Fibroblast of upper back skin (primary cell): ENCODE measurements at places on chromosomes 2 and 18.
A peak's percentile ranks its signal among the peaks of the same experiment; 100 is the strongest.

GRCh38 chr2:74876081-74876886, 42.4 kb downstream of the HK2 start:
- DNase-seq = peak; percentile 57

GRCh38 chr18:59402432-59403090, 43.5 kb upstream of the LMAN1 start:
- DNase-seq = peak; percentile 71

GRCh38 chr18:10051877-10052631, 138.2 kb downstream of the VAPA start:
- no peak for DNase-seq

DNA sequence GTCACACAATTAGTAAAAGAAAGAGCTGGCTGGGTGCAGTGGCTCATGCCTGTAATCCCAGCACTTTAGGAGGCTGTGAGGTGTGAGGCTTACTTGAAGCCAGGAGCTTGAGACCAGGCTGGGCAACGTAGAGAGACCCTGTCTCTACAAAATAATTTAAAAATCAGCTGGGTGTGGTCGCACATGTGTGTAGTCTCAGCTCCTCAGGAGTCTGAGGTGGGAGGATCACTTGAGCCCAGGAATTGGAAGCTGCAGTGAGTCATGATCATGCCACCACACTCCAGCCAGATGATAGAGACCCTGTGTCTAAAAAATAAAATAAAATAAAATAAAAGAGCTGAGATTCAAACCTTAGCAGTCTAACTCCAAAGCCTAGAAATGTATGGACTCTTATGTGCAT, 39.0 kb upstream of the NEDD4L start:
- peak; percentile 45 for DNase-seq

GRCh38 chr2:112949456-112949855, 28.4 kb upstream of the IL36G start:
- no peak for DNase-seq

DNA sequence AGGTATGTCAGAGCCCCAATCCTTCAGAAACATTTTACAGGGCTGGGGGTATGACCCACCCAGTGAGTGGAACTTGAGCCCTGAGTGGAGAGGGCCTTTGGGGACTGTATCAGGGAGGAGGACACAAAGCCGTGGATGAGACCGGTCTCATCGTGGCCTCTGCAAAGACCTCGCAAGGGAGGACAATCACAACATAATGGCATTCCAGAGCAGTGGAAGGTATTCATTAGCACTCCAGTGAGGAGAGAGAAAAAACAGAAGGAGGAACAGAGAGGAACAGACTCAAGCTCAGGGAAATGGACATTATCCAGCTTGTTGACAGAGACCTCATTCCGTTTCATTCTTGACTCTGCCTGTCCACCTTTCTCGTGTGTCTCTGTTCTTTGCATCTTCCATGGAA, 38.8 kb upstream of the CTAGE1 start:
- DNase-seq = no peak

DNA sequence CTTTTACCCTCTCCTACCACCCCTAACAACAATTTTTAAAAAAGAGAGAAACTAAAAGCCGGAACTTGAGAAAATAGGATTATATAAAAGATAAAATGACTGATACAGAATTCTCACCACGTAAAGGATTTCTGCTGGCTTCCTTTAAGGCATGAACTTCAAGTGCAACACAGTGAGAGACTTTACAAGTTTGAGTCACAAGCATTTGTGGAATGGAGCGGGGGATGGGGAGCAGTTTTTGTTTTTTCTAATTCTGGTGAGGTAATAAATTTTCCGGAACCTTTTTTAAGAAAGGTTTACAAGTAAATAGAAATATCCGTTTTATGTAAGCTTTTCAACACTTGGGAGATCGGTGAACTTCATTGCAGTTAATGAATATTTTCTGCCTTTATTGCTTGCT, 1.8 kb upstream of the CDH2 start:
- peak; percentile 71 for DNase-seq

GRCh38 chr2:12709207-12709522, 7.6 kb upstream of the TRIB2 start:
- DNase-seq = no peak

DNA sequence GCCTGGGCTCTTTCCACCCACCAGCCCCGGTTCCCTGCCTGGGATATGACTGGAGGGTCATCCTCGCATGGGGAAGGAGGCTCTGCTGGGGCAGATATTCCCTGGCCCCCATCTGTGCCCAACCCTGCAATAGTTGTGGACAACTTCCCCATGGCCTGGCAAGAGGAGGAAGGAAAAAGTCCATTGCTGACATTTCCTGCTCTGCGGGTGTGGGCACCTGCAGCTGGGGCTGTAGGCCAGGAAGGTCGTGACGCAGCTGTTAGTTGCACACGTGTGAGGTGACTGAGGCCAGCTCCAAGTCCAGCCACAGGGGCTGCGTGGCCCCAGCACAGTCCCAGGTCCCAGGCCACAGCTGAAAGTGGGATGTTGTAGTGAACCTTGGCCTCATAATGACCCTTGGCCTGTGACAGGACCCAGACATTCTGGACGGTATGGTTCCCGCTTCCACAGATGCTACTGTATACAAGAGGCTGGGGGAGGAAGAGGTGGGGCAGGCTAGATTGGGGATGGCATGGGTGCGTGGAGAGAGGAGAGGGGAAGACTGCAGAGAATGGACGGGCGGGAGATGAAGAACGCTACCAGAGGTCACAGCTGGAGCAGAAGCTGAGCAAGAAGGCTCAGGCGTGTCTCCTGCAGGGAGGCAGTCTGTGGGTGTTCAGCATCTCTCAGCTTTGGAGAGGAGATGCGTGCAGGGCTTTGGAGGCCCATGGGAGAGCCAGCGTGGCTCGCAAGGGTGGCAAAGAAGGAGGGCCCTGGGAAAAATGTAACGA, 22.1 kb downstream of the OTOF start:
- DNase-seq = no peak

- DNase-seq = peak; percentile 84
These were observed 48.0 kb downstream of the COA5 start for GRCh38 chr2:98560256-98560771.

- DNase-seq = no peak
These were observed 467.7 kb upstream of the ID2 start for GRCh38 chr2:8214036-8214615.

DNA sequence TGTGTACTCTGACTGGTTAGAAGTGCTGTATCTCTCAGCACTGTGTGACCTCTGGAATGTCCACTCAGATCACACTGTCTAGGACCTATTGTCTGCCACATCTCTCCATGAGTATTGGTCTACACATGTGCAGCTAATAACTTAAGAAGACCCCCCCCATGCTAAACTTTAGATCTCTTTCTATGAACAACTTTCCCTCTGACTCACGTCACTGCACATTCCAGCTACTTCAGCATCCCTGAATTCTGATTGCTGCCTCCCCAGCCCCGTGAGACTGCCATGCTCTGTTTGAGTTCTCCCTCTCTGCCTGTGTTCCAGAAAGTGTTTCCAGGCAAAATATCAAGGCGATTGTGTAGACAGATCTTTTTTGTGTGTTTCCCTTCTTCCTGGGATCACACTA, 41.8 kb downstream of the RAPGEF4 start:
- DNase-seq = peak; percentile 32

DNA sequence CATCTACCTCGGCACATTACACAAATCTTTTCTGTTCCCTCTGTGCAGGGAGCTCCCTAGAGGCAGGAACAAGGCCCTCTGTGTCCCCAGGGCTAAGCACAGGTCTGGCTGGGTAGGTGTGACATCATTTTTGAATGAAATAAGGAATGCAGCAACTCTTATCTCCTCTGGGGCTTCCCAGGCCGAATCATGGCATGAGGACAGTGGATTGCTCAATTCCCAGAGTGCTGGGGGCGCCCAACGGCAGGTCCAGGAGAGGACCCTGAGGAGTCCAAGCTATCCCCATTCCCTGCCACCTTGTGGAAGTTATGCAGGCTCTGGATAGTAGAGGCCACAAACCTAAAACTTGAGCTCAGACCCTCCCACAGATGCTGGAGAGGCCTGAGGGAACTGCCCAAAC, 158.0 kb upstream of the RAB6C start:
- no peak for DNase-seq

DNA sequence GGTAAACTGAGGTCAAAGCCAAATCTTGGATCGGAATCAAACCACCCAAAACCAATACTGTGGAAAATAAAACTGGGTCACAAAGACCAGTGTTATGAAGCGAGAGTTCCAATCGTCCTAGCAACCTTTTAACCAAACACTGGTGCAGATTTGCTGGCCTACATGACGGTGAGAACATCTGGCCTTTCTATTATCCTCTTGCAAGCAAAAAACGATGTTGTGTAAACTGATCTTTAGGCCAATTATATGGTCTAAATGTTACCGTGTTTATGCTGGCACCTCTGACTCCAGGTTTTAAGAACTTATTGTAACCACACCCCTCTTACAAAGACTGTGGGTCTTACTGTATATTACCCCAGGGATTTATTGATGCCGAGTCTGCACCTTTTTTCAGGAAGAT, 145.9 kb downstream of the GFPT1 start:
- DNase-seq = no peak

- DNase-seq = no peak
These were observed 916 bp downstream of the TAF4B start for GRCh38 chr18:26227051-26227670.

DNA sequence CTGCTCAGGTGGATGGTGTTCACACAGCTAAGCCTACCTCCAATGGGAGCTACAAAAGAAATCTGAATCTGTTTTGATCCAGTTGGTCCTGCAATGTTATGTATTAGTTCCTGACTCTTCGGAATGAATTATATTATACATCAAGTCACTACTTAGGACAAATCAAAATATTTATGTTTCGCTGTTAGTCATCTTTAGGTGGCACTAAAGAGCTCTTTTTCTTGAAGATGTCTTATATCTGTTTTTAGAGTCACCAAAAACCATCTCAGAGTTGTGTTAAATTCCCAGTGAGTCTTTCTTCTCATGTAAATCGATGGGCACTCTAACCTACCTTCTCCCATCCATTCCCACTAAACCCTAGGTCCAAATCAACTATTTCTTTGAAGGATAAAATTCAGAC, 2.2 kb downstream of the DNER start:
- no peak for DNase-seq

- peak; percentile 34 for DNase-seq
These were observed 269.7 kb downstream of the ALPK2 start for GRCh38 chr18:58359218-58359617.

DNA sequence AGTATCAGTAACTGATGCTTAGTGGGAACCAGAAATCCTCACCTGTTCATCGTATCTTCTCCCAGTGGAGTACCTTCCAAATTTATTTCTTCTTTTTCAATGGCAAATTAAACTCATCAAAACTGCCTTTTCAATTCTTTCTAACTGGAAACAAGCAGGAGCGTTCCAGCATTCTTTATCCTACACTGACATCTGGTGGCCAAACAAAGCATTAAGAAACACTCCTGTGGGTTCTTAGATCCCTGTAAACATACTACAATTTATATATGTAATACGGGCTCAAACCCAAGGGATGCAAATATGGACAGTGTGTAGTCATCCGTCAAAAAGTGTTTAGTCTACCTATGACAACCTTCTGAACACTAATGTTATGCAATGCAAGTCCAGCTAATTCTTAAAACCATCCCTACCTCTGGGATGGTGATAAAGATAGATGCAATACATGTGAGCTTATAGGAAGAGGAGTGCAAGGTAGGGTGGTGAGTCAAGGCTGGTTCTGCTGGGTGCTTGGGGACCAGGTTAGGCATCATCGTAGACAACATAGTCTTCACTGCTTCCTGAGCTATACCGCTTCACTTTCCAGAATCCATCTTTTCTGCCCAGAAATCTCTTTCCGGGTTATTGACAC, 375.0 kb downstream of the CTNNA2 start:
- peak; percentile 62 for DNase-seq

DNA sequence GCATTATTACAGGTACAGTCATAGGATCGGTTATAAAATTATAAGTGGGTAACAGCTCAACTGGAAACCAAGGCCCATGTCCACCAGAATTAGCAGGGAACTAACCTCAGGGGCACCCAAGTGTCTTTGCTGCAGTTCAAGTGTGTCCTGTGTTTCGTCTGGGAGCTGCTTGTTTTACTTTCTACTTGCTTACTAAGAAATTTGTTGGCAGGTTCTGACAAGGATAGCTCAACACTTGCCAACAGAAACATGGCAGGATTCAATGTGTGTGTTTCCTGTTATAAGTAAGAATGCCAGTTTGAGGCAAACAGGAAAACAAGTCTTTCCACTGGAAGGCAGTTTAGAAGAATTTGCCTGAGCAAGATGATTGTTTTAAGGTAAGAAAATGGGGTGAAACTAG, 104.5 kb downstream of the EPHA4 start:
- no peak for DNase-seq

DNA sequence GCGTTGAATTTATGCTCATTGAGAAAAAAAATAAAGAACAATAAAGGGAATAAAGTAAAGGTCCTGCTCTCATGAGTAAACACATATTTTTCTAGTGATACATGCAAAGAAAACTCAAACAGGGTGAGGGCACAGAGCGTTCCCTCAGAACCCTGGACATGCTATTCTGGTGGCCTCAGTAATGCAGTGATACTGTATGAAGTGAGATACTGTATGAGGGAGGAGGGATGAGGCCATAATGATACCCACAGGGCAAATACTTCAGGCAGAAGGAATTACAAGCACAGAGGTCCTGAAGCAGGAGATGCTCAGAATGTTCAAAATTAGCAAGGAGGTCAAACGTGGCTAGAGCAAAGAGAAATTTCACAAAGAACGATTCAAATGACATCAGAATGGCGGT, 28.4 kb upstream of the RNU4ATAC start:
- no peak for DNase-seq

DNA sequence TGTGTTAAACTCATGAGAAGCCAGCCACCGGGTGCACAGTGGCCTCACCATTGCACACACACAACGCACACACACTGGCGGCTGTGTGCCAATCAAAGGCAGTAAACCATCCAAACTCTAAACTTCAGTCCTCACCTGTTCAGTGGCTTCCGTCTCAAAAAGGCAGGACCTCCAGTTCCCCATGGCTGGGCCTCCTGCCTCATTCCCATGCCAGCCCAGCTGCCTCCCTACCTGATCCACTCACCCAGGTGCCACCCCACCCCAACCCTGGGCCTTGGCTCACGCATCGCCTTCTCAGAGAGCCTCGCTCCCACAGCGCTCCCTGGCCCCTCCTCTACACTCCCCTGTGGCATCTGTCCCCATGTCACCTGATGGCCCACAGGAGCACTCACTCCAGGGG, 190.9 kb downstream of the EIPR1 start:
- DNase-seq = no peak

- no peak for DNase-seq
These were observed 198.6 kb downstream of the HAUS1 start for GRCh38 chr18:46302528-46303485.

GRCh38 chr2:193476171-193476800, 1281.6 kb upstream of the TMEFF2 start:
- no peak for DNase-seq

DNA sequence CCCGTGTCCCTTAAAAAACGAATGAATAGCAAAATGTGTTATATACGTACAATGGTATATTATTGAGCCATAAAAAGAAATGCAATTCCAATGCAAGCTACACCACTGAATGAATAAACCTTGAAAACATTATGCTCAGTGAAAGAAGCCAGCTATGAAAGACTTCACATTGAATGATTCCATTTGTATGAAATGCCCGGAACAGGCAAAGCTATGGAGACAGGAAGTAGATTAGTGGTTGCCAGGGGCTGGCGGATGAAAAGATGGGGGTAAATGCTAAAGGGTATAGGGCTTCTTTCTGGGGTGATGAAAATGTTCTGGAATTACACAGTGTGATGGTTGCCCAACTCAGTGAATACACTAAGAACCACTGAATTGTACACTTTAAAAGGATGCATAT, 113.3 kb downstream of the NOL10 start:
- no peak for DNase-seq
